ENCODE measurements at places on chromosomes 1 and 21.

- DNase-seq: no peak
Measured at GRCh38 chr21:42187976-42188653, 30.8 kb upstream of the ABCG1 start.

GRCh38 chr1:183219616-183220009, 33.5 kb downstream of the LAMC2 start:
- DNase-seq: no peak

- DNase-seq: no peak
Measured at GRCh38 chr1:40308036-40308727, 8.9 kb downstream of the COL9A2 start.

DNA sequence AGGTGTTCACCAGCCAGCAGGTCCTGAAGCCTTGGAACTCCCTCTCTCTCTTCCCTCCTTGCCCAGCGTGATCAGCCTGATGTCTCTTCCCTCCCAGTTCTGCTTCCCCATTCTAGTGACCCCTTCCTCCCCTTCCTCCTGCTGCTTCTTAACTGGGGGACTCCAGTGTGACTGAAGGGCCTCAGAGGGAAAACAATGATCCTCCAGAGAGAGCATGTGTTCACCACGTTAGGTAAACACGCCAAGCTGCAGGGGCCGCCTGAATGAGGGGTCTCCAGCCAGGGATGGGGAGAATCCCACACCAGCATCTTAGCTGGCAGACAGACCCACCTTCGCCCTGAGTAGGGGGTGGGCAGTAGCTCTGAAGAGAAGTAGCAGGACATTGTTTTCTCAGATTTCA, 124.8 kb downstream of the TMEM53 start:
- DNase-seq: no peak

GRCh38 chr1:31981972-31982371, 31.7 kb upstream of the KHDRBS1 start:
- DNase-seq: no peak

DNA sequence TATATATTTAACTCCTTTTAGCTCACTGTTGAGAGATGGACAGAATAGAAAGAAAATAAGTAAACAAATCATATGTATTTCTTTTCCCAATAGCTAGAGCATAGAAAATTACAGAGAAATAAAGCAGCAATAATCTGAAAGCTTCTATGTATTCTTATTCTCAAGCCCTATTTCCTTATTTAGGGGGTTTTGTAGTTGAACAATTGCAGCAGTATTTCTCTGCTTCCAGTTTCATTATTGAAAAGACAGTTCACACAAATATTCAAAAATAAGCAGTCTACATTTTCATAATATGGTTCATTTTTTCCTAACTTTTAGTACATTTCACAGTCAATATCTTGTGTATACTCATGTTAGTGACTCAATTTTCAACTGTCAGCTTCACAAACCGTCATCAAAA, 638.2 kb downstream of the MRPL39 start:
- no peak for DNase-seq

All from HuH-7 (cell line).